ENCODE measurements at places on chromosomes 5 and 9.

- no peak for DNase-seq
Observed at GRCh38 chr5:96658272-96658671, 3.9 kb upstream of the CAST start.

- DNase-seq = no peak
Observed at GRCh38 chr9:135103931-135104639, 16.6 kb downstream of the OLFM1 start.

GRCh38 chr9:22649384-22649783 lies 202.8 kb downstream of the DMRTA1 start:
- DNase-seq = no peak

DNA sequence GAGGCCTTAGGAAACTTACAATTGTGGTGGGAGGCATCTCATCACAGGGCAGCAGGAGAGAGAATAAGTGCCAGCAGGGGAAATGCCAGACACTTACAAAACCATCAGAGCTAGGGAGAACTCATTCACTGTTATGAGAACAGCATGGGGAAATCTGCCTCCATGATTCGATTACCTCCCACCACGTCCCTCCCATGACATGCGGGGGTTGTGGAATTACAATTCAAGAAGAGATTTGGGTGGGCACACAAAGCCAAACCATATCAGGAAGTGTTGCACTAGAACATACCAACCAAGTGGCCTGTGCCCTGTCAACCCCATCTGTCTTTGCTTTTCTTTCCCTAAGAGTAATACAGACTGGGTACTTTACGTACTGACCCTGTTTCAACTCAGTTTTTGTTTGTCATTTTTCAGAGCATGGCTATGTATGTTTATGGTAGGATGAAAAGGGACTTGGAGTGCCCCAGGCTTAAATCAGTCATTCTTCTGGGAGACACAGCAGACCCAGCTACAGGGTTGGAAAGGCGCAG lies 58.3 kb upstream of the TGFBR1 start:
- DNase-seq = no peak

DNA sequence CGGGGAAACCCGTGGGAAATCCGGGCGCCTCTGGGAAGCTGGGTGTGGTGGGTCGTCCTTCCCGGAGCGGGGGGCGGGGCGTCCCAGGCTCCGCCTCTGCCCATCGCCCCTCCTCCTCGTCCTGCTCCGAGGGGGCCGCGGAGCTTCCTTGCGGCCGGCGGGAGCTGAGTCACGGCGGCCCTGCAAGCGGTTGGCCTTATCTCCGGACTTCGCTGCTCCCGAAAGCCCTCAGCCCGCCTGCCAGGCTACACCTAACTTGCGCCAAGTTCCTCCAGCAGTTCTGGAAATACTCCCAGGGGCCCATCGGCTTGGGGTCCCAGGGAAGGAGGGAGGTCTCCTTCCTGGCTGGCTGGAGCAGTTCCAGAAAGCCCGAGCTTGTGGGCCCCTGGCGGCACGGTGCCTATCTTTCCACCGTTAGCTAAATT lies 54.1 kb upstream of the CDKN2AIPNL start:
- DNase-seq = peak; percentile 91

DNA sequence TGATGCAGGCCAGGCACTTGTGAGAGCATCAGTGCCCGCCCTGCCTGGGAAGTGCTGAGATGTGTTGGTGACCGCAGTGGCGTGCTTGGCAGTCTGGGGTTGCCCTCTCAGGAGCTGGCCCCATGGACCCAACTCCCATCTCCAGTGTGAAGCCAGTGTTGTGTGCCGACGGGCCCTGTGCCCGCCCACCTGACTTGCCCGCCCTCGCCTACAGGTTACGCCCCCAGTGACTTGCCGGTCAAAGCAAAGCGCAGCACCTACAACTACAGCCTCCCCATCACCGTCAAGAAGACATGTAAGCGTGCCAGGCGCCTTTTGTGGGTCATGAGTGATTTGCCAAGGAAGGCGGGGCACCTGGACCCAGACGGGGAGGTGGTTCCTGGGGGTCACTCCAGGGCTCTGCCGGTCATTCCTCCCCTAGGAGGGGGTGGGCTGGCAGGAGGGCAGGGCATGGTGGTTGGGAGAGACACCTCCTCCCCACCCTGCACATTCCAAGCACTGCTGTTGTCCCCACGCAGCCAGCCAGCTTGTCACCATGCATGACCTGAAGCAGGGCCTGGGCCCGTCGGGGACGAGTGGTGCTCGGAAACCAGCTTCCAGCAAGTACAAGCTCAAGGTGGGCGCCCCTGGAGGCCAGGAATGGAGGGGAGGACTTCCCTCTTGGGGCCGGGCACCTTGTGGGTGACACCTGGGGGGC lies 7.4 kb upstream of the CEL start:
- DNase-seq = no peak

DNA sequence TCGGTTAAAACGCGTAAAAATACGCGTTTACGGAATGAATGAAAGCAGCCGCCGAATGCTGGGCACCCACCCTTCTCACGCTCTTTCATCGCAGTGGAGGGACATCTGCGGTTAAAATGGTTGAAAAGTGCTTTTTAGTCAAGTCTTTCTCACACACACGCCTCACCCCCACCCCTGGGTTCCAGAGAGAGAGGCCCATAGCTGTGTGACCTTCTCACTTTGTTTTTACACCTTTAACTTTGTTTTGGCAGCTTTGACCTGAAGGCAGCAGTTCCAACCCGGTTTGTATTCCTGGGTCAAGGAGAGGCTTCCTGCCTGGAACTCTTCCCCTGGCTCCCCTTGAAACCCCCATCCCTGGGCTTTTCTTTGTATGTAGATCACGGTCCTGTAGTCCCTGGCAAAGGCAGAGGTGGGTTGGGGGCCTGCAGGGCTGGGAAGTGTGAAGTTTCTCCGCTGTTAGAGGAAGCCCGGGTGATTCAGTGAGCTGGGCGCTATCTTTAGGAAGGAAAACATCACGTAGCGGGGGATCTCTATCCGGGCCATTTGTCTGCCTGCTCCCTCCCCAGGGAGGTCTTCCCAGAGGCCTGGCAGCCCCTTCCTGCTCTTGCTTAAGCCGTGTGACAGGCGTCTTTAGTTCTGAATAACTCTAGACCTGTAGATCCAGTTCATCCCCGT lies 29.6 kb downstream of the SPRY4 start:
- DNase-seq = no peak

DNA sequence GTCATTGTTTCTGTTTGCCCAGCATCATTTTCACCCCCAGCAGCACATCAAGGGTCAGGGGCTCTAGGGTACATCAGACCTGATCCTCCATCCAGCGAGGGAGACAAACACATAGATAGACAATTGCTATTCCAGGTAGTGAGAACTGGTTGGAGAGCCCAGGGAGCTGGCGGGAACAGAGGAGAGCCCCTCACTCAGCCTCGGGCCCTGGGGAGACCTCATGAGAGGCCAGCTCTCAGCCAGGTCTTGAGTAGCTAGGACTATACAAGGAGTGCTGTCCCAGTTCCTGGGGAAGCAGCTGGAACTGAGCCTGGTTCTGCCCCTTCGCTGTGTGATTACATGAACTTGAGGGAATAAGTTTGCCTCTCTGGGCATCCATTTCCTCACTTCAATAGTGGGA lies 80.3 kb downstream of the HRH2 start:
- no peak for DNase-seq

DNA sequence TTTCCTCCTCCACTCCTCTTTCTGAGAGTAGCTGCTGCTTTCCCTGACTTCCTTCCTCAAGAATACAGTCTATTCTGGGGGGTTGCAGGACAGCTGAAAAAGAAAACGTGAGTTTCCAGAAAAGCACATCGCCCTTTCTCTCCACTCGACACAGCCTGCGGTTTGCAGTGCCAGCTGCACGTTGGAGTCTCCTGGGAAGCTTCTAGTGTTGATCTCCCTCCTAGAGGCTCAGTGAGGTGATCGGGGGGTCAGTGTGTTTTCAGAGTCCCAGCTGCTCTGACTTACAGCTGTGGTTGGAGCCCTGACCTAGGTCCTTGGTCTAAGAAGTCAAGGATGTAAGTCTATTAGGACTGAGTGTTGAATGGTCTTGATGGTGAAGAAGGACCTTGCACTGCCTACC lies 25.0 kb upstream of the SUSD3 start:
- no peak for DNase-seq

DNA sequence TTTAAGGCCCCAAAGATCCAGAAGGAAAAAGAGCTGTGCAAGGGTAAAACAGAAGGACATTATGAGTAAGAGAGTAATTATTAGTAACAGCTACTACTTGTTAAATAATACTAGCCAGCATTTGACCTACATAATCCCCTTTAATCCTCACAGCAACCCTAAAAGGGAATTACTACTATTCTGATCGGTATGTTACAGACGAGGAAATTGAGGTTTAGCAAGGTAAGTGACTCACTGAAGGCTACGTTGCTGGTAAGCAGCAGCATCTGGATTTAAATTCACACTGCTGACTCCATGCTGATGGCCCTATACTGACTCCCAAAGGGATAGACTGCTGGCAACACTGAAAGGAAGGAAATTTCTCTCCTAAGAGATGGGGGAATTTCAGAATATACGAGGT lies 3.7 kb upstream of the FSD1L start:
- no peak for DNase-seq

- DNase-seq = peak; percentile 38
Observed at GRCh38 chr9:131304676-131305355, 15.3 kb downstream of the PLPP7 start.

GRCh38 chr9:113546566-113546965 lies 83.0 kb downstream of the RGS3 start:
- DNase-seq = no peak

DNA sequence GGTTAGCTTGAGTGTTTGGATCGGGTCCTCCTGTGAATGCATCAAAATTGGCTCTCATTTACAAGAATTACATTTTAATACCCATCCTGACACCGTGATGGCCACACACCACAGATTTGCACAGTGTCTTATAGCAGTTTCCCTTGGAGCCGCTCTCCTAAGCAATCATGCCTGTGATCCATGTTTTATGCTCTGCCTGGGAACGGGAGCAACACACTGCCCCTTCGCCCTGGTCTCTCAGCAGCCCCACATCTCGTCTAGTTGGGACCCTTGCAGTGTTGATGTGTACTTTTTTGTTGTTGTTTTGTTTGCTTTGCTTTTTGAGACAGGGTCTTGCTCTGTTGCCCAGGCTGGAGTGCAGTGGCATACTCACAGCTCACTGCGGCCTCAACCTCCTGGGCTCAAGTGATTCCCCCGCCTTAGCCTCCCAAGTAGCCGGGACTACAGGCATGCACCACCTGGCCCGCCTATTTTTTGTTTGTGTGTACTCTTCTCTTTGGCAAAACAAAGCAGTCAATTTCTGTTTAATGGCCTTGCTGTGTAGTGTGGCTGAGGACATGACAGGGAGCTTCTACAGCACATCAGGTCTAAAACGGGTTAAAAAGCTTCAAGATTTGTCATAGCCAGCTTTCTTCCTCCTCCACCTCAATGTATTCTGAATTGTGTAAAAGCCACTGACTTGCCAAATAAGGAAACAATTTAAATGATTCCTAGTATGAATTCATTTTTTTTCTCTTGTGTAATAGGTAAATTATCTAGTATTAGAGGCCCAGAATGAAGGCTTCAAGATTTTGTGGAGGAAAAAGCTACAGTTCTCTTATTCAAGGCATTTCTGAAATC lies 101.6 kb upstream of the TBCA start:
- DNase-seq = no peak

GRCh38 chr9:129142138-129142935 lies 31.1 kb downstream of the PTPA start:
- DNase-seq = no peak

- DNase-seq = peak; percentile 83
Observed at GRCh38 chr9:97811533-97812246, 41.3 kb upstream of the FOXE1 start.

DNA sequence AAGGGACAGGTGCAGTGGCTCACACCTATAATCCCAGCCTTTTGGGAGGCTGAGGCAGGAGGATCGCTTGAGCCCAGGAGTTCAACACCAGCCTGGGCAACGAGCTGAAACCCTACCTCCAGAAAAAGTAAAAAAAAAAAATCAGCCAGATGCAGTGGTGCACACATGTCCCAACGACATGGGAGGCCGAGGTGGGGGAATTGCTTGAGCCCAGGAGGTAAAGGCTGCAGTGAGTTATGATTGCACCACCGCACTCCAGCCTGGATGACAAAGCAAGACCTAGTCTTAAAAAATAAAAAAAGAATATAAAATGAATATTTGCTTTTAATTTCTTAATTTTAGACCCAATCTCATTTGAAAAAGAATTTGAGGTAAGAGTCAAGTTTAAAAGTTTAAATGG lies 143.5 kb downstream of the LPAR1 start:
- no peak for DNase-seq

Data from urothelium cell line (cell line).